ENCODE measurements at places on chromosomes 3 and 15. TPM values are rescaled to one million over a fixed set of nuclear protein-coding genes. Genes with fewer than 3 reads are reported as not detected.

Gene GOLGA6B
- not detected for total RNA-seq

Gene NPAP1
- total RNA-seq = 0.06 TPM

Gene CD200R1
- total RNA-seq = 2.6 TPM

Gene DPPA2
- not detected for total RNA-seq

Gene SCN10A
- total RNA-seq = not detected

Gene CHL1
- total RNA-seq = 9.3 TPM

Gene ADAMTS7
- 1.3 TPM for total RNA-seq

Measured in mucosa of descending colon (tissue), 3 donors.